ENCODE measurements at places on chromosomes 1 and 21.

DNA sequence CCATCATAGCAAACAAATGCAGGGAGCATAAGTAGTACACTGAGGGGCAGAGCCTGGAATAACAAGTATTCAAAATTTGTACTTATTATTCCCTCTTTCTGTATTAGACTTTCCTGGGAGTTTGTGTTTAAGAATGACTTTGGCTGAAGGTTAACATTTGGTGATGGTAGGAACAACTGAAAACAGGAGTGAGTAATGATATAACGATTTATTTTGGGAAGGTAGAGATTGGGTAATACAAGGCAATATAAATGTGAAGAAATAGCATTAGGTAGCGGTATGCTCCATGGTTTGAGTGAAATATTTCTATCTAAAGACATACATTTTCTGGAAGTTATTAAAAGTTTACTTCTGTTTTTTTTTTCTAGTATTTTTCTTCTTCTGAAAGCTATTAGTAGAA lies 18.5 kb upstream of the C1orf21 start:
- DNase-seq = no peak

DNA sequence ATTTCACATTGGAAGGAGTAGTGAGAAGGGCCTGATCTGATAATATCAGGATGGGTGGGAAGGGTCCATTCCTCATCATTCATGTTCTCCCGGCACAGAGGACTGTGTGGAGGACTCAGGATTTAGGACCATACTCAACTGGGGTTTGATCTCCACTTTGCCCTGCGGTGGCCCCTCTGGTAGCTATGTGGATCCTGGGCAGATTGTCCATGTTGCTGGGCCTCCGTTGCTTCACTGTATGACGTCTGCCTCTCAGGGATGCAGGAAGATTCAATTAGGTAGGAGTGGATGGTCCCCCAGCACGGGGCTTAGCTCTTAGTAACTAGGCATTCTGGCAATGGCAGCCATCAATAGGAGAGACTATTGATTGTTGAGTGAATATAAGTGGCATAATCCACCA lies 2.3 kb downstream of the ETS2 start:
- no peak for DNase-seq

DNA sequence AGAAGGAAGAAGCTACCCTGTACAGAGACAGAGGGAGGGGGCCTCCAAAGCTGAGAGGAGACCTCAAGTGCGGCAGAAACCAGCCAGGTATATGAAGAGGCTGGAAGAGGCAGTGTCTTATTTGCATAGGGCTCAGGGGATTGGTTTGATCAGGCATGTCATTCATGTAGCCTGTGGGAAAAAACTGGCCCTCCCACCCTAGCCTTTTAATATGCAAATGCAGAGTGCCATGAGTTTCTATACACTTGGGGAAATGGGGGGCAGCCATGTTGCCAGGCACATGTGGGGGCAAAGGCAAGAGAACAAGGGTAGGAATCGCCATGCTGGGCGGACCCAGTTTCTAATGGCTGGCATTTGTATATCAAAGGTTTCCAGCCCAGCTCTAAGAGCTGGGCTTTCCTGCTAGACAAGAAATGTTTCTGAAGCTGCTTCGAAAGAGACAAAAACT lies 172.7 kb downstream of the RASAL2 start:
- no peak for DNase-seq

DNA sequence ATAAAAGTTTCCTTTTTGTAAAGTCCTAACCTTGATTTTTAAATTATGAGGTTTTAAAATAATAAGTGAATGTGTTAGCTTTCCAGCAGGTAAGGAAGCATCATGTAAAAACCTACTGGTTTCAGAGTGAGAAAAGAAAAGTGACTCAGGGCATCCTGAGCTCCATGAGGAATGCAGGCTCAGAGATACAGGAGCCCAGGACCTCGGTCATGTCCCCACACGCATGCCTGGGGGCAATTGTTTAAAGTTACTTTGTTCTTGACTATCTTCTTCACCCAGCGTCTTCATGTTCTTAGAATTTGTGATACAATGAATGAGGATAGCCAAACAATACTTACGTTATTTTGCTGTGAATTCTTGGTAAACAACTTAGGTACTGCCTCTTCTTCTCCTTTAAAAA lies 117.4 kb upstream of the PLPPR5 start:
- DNase-seq = no peak

GRCh38 chr1:110538075-110538474 lies 19.1 kb upstream of the KCNA10 start:
- DNase-seq = no peak

DNA sequence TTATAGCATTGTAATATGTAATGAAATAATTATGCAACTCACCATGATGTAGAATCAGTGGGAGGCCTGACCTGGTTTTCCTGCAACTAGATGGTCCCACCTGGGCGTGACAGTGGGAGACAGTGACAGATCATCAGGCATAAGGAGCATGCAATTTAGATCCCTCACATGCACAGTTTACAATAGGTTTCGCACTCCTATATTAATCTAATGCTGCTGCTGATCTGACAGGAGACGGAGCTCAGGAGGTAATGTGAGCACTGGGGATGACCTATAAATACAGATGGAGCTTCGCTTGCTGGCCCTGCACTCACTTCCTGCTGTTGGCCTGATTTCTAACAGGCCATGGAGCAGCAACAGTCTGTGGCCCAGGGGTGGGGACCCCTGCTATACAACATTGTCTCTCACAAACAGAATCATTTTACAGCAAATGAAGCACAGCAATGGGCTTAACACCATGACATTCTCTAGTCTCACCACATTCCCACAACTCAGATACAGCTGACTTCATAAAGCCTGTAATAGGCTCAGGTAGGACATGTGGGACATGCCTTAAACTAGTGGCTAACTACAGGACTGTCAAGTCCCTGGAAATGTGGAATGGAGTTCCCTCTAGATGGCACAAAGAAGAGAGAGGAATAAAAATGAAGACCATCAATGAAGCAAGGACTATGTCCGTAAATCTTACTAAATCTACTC lies 40.7 kb upstream of the SLC5A9 start:
- DNase-seq = no peak

DNA sequence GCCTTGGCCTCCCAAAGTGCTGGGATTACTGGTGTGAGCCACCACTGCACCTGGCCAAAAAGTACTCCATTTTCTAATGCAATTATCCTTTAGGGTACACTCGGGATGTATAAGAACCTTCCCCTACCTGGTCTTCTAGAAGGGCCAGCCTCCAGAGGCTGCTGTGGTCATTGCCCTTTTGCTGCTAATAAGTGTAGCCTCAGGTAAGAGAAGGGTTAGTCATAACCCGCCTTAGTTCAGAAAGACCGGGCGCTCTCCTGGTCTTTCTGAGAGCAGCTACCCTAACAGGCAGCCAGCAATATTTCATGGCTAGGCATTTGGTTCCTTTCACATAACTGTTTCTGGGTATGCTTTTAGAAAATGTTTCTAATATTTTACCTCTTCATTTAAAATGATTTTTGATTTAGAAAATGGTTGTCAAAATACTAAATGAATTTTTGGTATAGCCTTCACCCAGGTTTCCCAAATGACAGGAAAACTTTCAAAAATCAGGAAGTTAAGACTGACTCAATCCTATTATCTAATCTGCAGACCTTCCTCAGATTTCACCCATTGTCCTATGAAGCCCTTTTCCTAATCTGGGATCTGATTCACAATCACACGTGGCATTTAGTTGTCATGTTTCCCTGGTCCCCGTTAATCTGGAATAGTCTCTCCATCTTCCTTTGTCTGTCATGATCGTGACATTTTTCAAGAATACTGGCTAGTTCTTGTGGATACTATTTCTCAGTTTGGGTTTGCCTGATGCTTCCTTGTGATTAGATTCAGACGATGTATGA lies 479.0 kb downstream of the SIPA1L2 start:
- DNase-seq = no peak

DNA sequence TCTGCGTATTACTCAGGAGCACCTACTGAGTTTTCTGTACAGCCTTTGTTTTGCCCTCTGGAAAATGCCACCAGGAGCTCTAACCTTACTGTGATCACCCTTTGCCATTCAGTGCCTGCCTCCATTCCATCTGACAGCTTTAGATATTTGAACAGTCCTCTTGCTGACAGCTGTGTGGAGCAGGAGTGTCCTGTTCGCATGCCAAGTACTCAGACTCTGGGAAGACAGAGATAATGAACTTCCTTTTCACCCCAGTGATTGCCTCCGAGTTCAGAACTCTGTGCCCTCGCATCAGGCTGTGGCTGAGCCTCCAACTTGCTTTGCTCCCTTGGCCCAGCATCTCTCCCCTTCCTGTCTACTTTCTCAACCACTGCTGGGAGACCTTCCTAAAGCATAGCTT lies 74.0 kb downstream of the CACNA1E start:
- no peak for DNase-seq

DNA sequence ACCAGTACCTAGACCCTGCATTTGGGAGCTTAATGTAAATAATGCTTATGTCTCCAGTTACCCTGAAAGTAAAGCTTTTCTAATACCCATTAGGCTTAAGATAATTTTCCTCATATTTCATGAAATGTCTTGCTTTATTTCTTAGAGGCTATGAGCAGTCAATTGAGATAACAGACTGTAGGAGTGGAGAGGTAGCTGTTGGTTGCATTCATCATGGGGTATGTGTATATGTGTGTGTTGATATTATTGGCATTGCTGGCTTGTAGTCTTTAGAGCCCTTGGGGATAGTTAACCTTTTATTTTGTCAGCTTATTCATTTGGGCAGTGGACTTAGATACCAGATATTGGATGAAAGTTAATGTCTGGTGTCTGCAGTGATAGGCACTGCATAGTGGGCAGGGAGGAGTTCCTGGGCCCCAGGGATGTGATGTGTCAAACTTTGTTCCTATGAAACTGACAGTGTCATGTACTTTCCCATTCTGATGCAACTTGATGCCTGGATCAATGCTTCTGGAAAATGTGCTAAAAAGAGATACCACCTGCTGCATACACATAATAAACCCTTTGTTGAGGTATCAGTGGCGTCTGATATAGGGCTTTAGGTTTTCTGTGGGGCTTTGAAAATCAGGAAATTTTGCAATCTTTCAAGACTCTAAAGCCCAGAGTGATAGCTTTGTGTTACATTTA lies 83.9 kb downstream of the MAST2 start:
- DNase-seq = no peak
